Fibroblast of the aortic adventitia (primary cell): ENCODE measurements at places on chromosomes 7 and 10.

- DNase-seq = peak; percentile 33
Measured at GRCh38 chr10:99450156-99450555, 19.7 kb upstream of the GOT1 start.

- DNase-seq = no peak
Measured at GRCh38 chr7:21939858-21940372, 5.8 kb downstream of the CDCA7L start.

DNA sequence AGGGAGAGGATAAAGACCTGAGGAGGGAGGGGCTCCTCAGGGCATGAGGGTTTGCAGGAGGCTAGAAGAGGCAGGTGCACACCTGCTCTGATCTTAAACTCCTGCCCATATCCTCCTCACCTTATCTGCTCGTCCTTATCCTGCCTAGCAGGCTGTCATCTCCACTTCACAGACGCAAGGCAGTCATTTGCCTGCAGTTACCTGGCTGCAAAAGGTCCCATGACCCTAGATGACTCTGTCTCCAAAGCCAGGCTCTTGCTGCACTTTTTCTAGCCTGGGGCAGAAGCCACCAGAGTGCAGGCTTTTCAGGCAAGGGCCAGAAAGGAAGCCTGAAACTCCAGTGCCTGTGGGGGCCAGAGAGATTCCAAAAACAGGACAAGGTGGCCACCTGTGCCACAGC is 1.7 kb upstream of the ZNF853 start:
- no peak for DNase-seq

GRCh38 chr10:80356563-80356988 is at the start of the genes DYDC1 and DYDC2:
Gene DYDC1 (minus strand): TSS chr10:80356755. CDS start chr10:80352601, 4,154 bp downstream.
Gene DYDC2 (plus strand): TSS chr10:80356781. CDS start chr10:80362444, 5,663 bp downstream.
- DNase-seq = no peak

DNA sequence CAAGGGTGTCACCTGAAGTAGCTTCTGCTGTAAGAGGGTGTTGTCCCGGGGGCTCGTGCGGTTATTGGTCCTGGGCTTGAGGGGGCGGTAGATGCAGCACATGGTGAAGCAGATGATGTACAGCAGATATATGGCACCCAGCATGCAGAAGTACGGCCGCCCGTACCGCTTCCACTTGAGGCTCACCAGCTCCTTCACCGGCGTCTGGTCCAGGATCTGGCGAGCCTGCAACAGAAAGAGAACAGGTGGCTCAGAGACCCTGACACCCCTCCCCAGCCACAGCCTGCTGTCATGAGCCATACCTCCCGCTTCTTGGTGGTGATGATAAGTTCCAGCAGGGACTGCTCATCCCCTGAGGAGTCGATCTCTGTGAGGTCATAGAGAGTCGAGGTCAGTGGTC is 10.1 kb downstream of the TRPV6 start:
- DNase-seq = no peak

DNA sequence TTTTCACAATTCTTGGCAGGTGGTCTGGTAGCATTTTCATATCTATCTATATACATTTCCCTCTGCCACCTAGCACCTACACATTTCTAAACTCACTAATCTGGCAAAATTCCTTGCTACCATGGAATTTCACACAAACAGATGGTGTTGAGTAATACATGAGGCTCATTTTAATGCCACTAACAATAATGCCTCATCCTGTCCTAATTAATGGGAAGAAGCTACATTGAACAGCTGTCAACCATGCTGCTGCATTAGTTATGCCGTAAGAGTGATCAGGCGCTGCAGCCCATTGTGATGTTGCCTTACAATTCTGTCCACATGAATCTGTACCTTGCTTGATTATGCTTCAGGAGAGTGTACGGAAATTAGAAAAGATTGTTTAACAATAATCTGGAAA is 23.2 kb downstream of the COL1A2 start:
- peak; percentile 47 for DNase-seq

DNA sequence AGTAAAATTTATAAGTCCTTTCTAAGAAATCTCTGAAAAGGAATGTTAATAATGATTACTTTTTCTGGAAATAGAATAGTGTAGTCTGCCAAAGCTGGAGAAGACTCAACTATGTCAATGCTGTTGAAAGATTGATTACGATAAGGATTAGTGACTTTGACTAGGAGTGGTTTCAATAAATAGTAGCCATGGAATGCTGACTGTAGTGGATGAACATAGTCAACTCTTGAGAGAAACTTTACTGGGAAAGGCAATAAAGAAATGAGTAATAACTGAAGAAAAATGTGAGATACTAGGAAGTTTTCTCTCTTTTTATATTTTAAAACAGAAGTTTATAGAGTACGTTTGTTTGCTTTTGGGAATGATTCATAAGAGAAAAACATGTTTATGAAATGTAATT is 105.0 kb upstream of the CDK13 start:
- DNase-seq = peak; percentile 12

GRCh38 chr10:60444494-60445064 is 54.9 kb upstream of the ANK3 start:
- DNase-seq = peak; percentile 85

- DNase-seq = no peak
Measured at GRCh38 chr10:110368002-110368401, 63.3 kb upstream of the SMNDC1 start.

- DNase-seq = peak; percentile 12
Measured at GRCh38 chr7:115516341-115516740, 514.2 kb downstream of the TFEC start.

DNA sequence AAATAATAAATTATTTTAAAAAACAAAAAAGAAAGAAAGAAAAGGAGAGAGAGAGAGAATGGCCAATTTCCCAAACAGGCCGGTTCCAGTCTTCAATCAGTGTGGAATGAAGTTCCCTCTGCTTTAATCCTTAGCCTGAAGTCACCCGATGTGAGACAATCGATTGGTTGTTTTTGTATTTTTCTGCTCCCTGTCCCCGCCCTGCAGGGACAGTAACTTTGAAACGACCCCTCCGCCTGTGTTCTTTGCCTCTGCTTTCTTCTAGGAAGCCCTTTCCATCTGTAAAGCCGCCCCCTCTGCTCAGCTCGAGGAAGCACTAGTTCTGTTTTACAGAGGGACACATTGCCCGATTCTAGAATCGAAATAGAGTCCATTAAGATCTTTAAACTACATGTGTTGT is 33.4 kb downstream of the FOXL3 start:
- no peak for DNase-seq

GRCh38 chr7:5421714-5422395 is 1.8 kb downstream of the TNRC18 start:
- peak; percentile 79 for DNase-seq

DNA sequence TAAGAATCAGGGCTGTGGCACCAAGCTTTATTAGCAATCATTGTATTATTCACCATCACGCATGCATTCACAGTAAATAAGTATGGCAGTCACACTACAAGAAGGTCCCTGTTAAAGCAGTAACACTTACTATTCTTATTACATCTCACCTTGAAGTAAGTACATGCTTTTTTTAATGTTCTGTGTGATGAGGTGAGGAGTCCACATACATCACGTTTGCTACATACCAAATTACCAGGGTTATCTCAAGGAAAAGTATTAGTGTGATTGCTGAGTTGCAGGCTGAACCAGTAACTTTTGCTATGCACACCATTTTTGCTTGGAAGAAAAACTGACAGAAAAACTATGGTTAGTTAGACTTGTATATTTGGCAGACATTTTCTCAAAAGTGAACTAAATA is 24.7 kb downstream of the CPA1 start:
- DNase-seq = no peak

DNA sequence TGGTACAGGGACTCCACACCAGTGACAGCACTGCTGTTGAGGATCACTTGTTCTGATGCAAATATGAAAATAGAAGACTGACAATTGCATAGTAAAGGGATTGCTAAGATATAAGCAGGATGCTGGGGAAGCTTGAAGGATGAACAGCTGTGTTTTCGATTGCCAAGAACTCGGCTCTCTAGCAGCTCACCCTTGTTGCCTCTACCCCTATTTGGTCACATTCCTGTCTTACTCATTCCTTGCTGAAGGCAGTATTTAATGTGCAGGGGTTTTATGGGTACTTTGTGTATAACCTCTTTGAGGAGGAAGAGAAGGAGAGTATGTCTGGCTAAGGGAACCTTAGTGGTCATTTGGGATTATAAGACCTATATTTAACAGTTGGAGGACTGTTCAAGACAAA is 218.8 kb downstream of the AUTS2 start:
- peak; percentile 57 for DNase-seq

GRCh38 chr7:87151002-87151728 is 1.1 kb upstream of the DMTF1 start:
- DNase-seq = peak; percentile 13

GRCh38 chr10:94607111-94607510 is 61.5 kb downstream of the HELLS start:
- no peak for DNase-seq

DNA sequence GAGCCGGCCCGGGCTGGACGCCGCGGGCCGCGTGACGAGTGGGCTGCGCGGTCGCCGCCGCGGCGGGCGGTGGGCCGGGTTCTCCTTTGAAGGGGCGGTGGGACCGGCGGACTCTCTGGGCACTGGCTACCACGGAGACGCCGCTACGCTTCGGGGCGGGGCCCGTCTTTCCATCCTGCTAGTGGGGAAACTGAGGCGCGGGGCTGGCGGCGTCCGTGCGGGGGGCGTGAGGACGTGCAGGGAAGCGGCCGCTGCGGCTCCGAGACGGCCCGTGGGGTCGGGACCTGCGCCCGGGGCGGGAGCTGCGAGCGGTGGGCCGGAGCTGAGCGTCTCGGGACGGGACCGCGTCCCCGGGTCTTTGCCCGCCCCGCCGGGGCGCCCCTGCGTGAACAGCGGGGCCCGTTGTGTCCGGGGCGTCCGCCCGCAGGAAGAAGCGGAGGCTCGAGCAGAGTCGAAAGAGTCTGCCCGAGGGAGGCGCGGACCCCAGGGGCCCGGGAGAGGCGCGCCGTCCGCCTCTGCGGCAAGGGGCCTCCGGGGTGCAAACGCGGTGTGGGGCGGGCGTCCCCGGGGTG is 548 bp upstream of the BNIP3 start:
- DNase-seq = no peak

DNA sequence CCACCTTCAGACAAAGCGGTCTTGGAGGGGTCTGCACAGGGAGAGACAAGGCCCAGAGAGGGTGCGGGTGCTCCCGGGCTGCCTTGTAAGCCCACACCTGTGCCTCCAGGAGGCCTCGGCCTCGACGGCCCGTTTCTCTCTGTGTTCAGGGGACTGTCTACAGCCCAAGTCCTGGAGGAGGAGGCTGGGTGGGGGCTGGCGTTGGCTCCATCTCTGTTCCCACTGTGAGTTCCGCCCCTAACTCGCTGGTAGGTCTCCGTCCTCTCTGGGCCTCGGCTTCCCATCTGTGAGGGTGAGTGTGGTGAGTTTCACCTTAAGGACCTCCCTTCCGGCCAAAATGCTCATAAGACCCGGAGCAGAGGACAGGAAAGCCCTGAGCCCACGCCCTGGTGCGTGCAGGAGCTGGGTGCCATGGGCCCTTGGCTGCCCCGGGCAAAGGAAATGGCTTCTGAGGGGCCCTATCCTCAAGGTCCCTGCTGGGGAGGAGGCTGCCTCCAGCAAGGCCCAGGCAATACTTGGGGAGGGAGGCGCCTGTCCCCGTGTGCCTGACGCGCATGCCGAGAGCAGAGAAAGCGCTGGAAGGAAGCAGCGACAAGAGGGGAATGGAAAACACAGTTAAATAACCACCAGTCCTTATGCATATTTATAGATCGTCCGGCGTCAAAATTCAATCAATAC is 276.8 kb downstream of the ELFN1 start:
- DNase-seq = no peak

- peak; percentile 11 for DNase-seq
Measured at GRCh38 chr7:29319719-29320521, 125.3 kb downstream of the CHN2 start.

DNA sequence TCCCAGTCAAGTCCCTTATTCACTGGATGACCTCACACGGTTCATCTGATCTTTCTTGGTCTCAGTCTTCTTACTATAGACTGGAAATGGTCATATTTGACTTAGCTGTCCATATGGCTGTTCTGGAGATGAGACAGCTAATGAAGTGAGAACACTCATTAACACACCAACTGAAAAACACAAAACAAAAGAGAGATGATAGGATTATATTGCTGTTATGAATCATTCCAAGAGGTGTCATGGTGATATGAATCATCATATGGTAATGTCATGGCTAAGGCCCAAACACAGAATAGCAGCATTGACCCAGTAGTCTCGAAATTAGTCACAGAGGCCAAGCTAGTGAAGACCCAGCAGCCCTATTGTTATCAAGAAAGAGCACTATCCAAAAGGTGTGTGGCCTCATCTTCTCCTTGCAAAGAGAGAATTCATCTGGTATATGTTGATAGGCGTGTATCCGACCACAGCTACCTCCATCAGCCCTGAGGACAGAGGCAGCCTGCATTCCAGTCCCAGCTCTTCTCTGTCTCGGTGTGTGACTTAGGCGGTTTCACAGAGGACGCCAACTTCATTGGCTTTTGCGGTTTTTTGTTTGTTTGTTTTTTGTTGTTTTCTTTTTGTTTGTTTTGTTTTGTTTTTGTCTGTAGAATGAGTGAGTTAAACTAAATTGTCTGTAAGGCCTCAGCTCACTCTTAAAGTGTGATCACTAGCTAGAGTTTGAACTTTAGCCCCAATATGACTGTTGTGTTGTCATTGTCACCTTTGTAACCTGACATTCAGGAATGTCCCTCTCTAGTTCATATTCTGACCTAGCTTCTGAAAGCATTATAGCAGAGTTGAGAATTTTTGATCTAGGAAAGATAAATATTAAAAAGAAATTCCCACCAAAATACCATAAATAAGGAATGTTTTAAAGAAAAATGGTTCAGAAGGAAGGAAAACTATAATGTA is 97.4 kb upstream of the PDCD4 start:
- DNase-seq = peak; percentile 53

DNA sequence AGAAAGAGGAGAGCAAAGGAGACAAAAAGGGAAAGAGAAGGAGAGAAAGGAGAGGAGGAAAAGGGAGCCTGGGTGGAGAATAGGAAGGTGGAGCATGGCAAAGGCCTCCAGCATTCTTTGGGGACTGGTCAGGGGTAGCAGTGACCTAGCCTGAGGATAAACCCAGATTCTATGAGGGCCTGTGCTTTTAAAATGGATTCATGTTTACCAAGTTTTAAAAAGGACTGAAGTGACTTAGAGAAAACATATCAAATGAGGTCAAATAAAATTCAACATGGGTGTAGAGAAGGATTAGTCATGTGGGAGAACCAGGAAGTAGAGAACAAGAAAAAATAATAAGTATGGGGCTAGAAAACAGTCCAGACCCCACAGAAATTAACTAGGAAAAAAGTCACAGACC is 20.7 kb downstream of the CREB3L2 start:
- DNase-seq = no peak

DNA sequence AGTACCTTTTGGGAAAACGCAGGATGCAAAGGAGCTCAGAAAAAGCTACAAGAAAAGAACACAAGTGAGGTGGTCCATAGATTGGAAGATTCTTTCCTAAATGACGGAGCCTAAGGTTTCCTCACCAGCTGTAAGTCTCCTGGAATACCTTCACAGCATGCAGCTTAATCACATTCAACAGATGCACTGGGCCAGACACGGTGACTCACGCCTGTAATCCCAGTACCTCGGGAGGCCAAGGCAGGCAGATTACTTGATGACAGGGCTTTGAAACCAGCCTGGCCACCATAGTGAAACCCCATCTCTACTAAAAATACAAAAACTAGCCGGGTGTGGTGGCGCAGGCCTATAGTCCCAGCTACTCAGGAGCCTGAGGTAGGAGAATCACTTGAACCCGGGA is 228.7 kb downstream of the FRMD4A start:
- no peak for DNase-seq
